CD4-positive, CD25-positive, alpha-beta regulatory T cell (primary cell): ENCODE measurements at places on chromosomes 4 and X.

DNA sequence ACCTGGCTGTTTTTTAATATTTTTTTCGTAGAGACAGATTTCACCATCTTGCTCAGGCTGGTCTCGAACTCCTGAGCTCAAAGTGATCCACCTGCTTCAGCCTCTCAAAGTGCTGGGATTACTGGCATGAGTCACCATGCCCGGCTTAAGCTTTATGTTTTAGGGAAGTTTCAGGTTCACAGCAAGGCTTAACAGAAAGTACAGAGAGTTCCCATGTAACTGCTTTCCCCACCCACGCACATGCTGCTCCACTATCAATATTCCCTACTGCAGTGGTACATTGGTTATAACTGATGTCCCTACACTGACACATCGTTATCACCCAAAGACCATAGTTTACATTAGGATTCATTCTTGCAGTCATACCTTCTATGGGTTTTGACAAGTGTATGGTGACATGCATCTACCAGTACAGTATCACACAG lies 62.7 kb downstream of the PRPS1 start:
- no peak for DNase-seq

DNA sequence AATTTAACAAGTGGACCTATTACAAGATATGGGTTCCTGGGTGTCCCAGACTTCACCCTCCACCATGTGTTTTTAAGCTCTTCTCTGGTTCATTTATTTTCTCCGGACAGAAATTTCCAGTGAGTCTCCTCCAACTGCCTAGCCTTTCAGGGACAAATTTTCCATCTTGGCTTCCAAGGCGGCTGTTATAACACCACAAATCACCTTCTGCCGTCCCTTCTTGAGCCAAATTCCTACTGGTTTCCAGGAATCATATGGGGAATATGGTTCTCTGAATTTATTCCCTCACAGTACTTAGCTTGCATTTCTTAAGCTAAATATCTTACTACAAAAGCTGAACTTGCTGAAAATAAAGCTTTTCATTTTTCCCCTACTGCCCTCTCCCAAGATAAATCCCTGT lies 18.8 kb downstream of the NEXMIF start:
- no peak for DNase-seq

DNA sequence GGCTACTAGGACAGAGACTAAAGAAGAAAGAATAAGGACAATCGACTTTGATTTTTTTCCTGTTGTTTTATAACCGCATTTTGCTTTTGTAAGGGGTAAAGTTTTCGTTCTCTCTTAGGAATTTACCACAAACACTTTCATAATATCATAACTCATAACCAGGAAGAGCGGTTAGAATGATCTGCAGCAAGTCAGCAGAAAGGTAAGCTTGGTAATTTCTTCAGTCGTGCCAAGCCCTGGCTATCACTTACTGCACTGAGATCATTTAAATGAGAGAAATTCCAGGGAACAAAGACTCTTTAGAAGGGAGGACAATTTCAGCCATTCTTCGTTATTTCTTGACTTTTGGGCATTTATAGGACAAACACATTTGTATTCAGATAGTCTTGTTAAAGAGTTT lies 258.1 kb downstream of the UNC5C start:
- no peak for DNase-seq

DNA sequence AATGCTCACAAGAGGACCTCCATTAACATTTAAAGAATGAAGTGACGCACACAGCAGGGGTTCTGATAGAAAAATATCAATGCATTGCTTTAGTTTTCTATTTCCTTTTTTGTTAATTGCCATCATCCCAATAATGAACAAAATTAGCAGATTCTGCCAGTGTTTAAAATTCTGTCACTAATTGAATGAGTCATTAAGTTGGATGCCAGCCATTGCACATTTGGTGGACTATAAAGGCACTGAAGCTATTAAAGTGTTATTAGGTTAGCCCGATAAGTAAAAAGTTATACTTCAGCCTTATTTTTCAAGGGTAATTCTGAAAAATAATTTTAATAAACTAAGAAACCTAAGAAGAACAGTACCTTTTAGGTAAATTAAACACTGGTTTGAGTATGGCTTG lies 53.1 kb downstream of the MAP3K15 start:
- DNase-seq, result no peak

DNA sequence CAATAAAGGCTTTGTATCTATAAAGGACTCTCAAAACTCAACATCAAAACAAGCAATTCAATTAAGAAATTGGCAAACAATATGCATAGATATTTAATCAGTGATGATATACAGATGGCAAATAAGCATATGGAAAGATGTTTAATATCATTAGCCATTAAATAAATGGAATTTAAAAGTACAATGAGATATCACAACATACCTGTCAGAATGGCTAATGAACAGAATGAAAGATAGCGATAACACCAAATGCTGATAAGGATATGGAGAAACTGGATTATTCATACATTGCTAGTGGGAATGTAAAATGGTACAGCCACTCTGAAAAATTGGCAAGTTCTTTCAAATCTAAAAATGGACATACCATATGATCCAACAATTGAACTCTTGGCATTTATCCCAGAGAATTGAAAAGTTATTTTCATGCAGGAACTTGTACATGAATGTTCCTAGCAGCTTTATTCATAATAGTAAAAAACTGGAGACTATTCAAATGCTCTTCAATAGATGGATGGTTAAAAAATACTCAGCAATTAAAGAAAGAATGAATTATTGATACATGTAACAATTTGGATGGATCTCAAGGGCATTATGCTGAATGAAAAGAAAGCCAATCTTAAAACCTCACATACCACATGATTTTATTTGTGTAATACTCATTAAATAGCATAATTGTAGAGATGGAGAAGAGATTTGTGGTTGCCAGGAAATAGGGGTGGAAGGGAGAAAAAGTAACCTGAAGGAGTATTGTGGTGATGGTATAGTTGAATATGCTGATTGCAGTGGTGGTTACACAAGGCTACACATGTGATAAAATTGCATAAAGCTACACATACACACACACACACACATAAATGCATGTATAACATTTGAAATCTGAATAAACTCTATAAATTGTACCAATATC lies 45.9 kb upstream of the ALG13 start:
- DNase-seq, result no peak

- DNase-seq, result no peak
Measured at GRCh38 chr4:79044141-79044659, 105.0 kb upstream of the PAQR3 start.

DNA sequence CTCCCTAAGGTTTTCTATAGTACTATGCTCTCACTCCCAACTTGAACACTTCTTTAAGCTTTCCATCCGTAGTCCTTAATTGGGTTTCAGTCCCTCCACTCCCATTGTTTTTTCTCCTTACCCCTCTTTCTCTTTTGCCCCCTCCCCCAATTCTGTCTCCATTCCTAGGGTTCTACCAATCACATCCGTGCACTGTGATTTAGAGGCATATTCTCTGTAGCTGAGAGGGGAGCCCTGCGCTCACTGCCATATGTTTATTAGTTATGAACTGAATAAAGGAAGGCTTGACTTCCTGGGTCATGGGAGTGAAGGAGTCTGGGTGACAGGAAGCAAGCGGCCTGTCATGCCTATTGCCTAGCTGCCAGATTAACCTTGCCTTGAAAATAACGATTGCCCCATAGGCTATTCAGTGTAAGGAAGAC lies 471 bp downstream of the MCTS1 start:
- DNase-seq, result peak; percentile 6

DNA sequence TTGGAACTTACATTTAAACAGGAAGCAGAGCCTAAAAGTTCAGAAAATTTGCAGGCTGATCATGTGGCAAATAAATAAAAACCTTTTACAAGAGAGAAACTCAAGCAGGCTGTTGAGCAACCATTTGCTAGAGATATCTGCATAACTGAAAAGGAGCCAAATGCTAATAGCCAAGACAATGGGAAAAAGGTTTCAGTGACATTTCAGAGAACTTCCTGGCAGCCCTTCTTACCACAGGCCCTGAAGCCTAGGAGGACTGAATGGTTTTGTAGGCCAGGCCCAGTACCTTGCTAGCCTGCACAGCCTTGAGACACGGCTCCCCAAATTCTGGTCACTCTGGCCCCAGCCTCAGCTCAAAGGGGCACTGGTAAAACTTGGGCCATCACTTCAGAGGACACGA lies 945.1 kb downstream of the ADGRL3 start:
- no peak for DNase-seq

- no peak for DNase-seq
Measured at GRCh38 chr4:179843370-179843769, 2399.8 kb upstream of the TENM3 start.

DNA sequence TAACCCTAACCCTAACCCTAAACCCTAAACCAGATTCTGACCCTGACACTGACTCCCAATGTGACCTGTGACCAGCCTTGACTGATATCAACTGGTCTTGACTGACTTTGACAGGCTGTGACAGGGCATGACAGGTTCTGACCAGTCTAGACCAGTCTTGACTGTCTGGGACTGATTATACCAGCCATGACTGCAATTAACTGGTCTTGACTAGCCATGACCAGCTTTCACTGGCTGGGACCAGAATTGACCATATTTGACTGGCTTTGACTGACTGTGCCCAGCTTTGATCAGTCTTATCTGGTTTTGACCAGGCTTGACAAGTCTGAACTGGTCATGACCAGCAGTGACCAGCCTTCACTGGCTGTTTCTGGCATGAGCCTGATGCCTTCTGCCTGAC lies 95.5 kb downstream of the BMP15 start:
- no peak for DNase-seq

GRCh38 chr4:8478371-8478770 lies 37.8 kb downstream of the TRMT44 start:
- no peak for DNase-seq

DNA sequence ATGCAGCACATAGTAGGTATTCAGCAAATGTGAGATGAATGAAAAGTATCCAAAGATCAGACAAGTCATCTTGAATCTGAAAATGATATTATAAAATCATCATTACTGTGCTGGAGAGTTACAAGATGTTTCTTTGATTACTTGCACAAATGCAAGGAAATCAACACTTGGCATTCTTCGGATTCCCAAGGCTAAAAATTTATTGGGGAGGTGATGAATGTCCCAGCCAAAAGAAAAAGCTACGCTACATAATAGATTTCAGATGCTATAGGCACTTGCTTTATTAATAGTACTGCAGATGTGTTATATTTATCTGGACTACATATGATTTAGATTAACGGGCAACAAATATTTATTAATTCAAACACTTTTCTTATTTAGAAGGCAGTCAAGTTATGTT lies 286.7 kb upstream of the TENM3 start:
- no peak for DNase-seq

- DNase-seq, result no peak
Measured at GRCh38 chr4:37689353-37690095, 3.3 kb upstream of the RELL1 start.

DNA sequence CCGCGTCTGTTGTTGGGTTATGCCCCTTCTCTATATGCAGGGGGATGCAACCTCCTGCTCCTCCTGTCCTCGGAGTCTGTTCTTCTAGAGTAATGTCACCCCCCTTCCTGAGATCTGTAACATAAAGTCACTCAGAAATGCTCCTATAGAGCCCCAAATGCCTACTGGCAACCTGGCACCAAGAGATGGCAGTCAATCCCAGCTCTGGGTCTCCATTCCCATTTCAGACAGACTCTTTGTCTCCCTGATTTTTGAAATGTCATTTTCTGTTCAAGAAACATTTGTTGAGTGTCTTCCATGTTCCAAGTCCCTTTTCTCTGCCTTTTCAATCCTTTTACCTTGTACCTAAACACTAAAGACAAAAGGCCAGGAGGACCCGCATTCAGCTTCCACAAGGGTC lies 9.6 kb upstream of the PRDM8 start:
- DNase-seq, result no peak

DNA sequence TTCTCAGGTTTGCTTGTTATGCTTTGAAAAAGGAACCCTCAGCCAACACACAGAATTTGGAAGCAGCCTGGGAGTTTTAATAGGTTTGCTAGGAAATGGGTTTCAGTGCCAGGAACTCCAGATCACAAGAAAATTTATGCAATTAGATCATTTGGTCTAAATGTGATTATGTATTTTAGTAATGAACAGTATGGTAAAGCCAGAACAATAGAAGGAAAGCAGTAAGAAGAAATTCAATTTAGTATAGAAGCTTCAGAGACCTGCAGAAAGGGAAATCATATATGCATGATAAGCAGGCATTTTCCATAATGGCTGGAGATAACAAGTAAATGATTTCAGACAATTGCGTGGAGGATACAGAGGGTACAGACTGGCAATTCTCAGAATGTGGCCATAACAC lies 184.7 kb downstream of the KCNIP4 start:
- no peak for DNase-seq

DNA sequence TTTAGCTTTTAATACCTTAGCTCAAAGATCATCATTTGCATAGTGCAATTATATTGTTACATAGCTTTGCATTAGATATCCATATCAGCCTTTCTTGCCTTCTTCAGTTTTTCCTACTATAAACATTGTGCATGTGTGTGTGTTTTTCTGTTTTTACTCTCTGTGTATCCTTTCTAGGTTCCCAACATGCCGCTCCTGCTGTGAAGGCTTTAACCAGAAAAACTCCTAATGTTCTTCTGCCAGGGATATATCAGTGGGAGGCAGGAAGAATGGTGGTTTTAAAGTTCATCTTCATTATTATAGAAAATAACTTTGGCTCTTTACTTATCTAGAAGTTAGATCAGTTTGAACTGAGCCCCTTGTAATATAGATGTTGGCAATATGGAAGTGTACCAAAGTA lies 61.2 kb downstream of the CPE start:
- DNase-seq, result no peak

- DNase-seq, result no peak
Measured at GRCh38 chr4:141155586-141155985, 22.3 kb upstream of the RNF150 start.

DNA sequence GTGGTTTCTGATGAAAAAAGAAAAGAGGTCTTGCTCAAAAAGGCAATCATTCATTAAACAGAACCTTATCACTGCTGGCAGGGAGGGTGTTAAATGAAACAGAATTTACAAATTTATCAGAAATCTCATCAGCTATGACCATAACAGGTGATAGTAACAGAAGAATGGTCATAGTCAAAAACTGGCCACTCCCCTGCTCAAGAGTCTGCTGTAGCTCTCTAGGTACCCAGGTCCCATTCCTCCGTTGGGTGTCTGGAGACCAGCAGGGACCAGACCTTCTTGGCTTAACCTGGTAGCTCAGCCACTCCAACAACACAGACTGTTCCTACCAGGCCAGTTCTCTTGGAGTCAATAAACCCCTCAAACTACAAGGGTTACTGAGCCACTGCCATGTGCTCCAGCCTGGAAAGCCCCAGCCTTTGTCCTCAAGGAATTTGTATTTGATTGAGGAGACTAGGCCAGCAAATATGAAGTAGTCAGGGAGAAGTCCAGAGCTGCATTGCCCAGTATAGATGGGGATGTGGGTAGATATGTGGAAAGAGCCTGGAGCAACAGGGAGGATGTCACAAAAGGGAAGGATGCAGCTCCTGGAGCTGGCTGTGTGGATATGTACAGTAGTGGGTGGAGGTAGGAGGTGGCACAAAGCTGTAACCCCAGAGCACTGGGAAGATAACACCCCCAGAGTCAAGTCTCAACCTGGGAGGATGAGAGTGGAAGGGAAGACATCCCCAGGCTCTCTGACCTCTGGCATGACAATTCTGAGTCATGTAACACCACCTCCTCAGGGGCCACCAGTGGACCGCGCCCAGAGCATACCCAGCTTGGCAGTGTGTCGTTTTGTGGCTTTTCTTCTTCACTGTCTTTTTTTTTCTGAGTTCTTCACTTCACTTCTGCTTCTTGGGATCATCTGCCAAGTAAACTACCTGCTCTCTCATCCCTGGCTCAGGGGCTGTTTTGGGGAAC lies 21.9 kb downstream of the RASL11B start:
- DNase-seq, result no peak

- no peak for DNase-seq
Measured at GRCh38 chr4:61312526-61312925, 112.4 kb downstream of the ADGRL3 start.

- no peak for DNase-seq
Measured at GRCh38 chrX:136584545-136584944, 52.5 kb downstream of the VGLL1 start.

- no peak for DNase-seq
Measured at GRCh38 chr4:48346594-48346993, 5.3 kb downstream of the SLAIN2 start.
